ENCODE measurements at places on chromosomes 4 and X. TPM values are rescaled to one million over a fixed set of nuclear protein-coding genes. Genes with fewer than 3 reads are reported as not detected.

The GLUD2 gene
- total RNA-seq = 1.8 TPM

The CXCL5 gene
- 0.77 TPM for total RNA-seq

The AR gene
- total RNA-seq = 8.0 TPM

The CLCN4 gene
- total RNA-seq = 2.1 TPM

The SMIM10 gene
- 10.0 TPM for total RNA-seq

The IBSP gene
- total RNA-seq = not detected

The RS1 gene
- not detected for total RNA-seq

The ARHGEF6 gene
- total RNA-seq = 20.5 TPM

The DDX60 gene
- total RNA-seq = 23.1 TPM

The CT45A3 gene
- not detected for total RNA-seq

The PPP4R3C gene
- total RNA-seq = not detected

The ADH1A gene
- total RNA-seq = not detected

The MND1 gene
- total RNA-seq = 5.8 TPM

The ZCCHC18 gene
- total RNA-seq = 1.3 TPM

The GPR50 gene
- total RNA-seq = not detected

The LPAR4 gene
- 0.50 TPM for total RNA-seq

The UBQLN2 gene
- 8.1 TPM for total RNA-seq

The MTCP1 gene
- 16.0 TPM for total RNA-seq

The TGIF2LX gene
- not detected for total RNA-seq

The RAB40A gene
- total RNA-seq = under 0.01 TPM

The ZFYVE28 gene
- total RNA-seq = 8.2 TPM

The SASH3 gene
- total RNA-seq = not detected

The GPR34 gene
- total RNA-seq = not detected

The SLC34A2 gene
- not detected for total RNA-seq

The MAGEB2 gene
- total RNA-seq = not detected

The BANK1 gene
- total RNA-seq = 0.26 TPM

The GAB3 gene
- total RNA-seq = 4.1 TPM

The HELT gene
- total RNA-seq = not detected

The GAGE12J gene
- total RNA-seq = not detected

The SLC2A9 gene
- 2.3 TPM for total RNA-seq

The TCEAL1 gene
- total RNA-seq = 37.5 TPM

The LAP3 gene
- total RNA-seq = 129 TPM

The FAT4 gene
- total RNA-seq = 17.8 TPM

The PLAC8 gene
- 0.33 TPM for total RNA-seq

The KLHL34 gene
- total RNA-seq = not detected

The APOOL gene
- 11.6 TPM for total RNA-seq

The PDGFRA gene
- 363 TPM for total RNA-seq

The BEX3 gene
- 416 TPM for total RNA-seq
